ENCODE measurements at places on chromosomes 7 and 10. TPM values are rescaled to one million over a fixed set of nuclear protein-coding genes. Genes with fewer than 3 reads are reported as not detected.

FOXI2 gene
- total RNA-seq, result not detected

SH2B2 gene
- 0.40 TPM for total RNA-seq

FAM25C gene
- not detected for total RNA-seq

FAM24B gene
- not detected for total RNA-seq

MSMB gene
- total RNA-seq, result not detected
